ENCODE measurements at places on chromosomes 4 and X.

DNA sequence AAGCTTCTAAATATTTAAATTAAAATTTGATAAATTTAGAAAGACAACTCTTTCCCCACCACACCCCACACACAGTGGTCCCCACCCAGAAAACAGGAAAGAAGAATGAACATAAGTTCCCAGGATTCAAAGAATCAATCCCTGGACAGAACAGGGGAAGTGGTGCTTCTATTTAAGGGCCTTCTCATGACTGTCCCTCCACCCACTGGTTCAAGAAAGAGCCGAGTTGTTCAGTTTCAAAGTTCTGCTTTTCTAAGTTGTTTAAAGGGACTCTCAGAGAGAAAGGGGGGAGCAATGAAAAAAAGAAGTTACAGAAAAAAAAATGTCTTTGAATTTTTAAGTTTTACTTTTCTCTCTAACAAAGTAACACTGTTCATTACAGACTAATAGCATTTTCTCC, 195.8 kb downstream of the PDGFC start:
- DNase-seq, result no peak

- no peak for DNase-seq
Observed at GRCh38 chr4:19520939-19521520, 730.7 kb upstream of the SLIT2 start.

DNA sequence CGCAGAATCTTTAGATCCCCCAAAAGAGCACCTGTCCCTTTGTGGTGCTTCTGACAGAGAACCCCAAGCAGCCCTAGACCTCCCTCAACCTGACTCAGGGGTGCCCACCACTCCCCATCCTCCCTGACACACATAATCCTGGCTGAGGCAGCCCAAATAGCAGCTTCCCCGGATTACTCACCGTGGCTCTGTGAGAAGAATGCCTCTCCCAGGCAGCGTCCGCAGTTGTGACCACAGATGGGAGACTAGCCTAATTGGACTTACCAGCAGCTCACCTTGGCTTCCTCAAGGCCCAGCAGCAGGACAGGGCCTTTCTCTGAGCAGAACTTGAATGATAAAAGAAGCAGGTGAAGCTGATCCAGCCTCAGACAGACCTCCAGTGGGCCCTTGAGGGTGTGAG, 10.3 kb upstream of the ODAPH start:
- DNase-seq, result peak; percentile 2

GRCh38 chrX:153971124-153971449, 531 bp downstream of the HCFC1 start:
- peak; percentile 77 for DNase-seq

DNA sequence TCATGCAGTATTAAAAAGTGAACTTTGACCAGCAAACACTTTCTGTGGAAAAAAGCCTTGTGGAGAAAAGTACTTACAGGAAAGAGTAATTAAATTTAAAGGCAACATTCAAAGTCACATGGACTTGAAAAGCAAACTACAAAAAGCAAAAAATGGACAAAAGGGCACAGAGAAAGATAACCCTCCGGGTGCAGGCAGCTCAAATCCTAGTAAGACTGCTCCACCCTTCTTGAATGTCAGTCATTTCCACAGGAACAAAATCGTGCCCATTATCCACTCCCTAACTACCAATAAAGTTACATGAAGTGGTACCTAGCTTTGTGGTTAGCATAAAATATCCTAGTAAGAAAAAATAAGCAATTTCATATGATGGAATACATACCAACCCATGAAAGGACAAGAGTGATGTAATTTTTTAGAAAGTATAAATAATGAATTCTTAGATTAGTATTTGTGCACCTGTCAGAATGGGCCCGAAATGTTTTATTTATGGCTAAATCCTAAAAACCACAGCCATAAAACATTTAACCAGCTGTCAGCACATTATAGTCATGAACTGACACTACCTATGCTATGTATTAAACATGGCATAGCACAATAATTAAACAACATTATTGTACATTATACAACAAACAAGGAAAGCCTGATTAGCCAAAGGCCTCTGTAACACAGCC, 43.3 kb downstream of the MAML3 start:
- no peak for DNase-seq

- DNase-seq, result no peak
Observed at GRCh38 chrX:16304751-16305150, 137.5 kb downstream of the MAGEB17 start.

DNA sequence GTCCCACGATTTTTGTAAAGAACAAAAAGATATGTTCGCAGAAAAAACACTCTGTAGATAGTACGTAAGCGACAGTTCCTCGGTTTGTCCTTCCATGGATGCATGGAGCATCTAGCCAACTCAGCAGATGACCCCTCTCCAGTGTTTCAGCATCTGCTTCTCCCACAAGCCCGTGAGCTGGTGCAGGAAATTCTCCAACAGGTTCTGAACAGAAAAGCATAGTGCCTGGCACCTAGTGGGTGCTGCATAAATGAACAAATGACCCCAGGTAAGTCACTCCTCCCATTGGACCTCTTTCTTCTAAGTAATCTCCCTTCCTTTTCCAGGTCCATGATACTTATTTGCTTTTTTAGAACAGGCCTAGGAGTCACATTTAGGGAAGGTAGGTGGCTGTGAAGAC, 966 bp upstream of the KIAA0232 start:
- no peak for DNase-seq

GRCh38 chr4:71415491-71415890, 76.7 kb downstream of the SLC4A4 start:
- no peak for DNase-seq

- no peak for DNase-seq
Observed at GRCh38 chrX:136780763-136781162, at the start of gene ARHGEF6. Gene ARHGEF6 (minus strand): TSS chrX:136780932. CDS start chrX:136780882, 50 bp downstream.

- no peak for DNase-seq
Observed at GRCh38 chrX:96140796-96141195, 543.8 kb upstream of the DIAPH2 start.

- DNase-seq, result no peak
Observed at GRCh38 chr4:174734181-174734580, 94.9 kb downstream of the GLRA3 start.

DNA sequence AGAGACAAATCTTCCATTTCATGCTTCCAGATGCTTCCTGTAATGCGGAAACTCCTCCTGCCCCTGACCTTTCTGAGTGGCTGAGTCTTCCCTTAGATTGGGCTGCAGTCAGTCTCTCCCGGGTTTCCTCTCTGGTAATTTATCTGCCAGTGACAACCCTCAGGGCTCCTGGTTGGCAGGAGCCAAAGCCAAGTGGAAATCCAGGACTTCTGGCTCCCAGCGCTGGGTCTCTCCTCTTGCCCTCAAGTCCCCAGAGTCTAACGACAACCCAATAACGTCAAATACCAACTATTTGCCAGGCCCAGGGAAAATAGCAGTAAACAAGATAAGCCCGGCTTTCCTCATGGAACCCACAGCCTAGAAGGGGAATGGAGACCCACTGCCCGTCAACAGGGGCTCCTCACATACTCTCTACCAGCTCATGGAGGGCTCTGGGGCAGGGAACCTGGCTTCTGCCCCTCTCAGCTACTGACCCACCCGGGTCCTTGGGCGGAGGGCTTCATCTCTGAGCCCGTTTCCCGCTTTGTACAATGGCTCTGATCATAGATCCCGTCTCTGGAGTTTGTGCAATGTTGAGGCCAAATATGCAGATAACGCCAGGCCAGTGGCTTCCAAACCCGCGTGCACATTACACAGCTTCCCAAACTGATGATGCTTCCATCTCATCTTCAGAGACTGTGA, 1.1 kb upstream of the TBC1D14 start:
- no peak for DNase-seq

DNA sequence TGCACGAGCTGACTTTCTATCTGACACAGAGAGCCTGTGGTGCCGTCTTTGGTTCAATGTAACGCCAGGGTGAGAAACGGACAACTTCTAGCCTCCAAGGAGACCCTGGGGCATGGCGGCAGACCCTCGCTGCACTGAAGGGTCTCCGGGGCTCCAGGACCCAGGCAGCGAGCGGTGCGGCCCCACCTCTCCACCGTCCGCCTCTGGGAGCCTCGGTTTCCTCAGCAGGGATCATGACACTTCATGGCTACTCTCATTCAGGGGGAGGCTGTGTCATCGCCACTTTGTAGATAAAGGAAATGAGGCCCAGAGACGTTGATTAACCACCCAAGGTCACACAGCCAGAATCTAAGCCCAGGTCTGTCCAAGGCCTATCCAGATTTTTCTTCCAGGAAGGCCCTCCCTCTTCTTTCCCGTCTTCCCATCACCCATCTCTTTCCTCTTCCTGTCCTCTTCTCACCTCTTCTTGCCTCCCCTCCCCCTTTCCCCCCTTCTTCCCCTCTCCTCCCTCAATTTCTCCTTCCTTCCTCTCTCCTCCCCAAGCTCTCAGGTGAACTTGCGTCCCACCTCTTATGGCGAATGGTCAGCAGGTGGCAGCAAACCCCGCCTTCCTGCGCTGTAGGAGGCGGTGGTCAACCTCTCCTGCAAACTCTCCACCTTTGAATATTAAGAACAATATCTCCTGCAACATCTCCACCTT, 69.3 kb upstream of the HMX1 start:
- DNase-seq, result no peak

- DNase-seq, result no peak
Observed at GRCh38 chr4:37803348-37803973, 23.0 kb upstream of the PGM2 start.

DNA sequence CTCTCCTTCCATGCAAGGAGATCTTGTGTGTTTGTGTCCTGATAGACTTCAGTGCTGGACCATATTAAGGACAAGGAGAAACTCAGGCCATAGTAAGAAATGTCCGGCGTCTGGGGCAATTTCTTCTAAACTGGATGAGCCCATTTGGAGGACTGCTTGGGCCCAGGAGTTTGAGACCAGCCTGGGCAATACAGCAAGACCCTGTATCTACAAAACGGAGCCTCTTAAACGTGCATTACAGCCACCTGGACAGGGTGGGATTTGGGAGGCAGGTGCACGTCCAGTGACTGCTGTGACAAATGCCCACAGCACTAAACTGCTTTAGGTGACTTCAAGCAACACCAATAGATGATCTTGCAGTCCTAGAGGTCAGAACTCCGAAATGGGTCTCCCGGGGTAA, 311.9 kb downstream of the DHRSX start:
- DNase-seq, result no peak

DNA sequence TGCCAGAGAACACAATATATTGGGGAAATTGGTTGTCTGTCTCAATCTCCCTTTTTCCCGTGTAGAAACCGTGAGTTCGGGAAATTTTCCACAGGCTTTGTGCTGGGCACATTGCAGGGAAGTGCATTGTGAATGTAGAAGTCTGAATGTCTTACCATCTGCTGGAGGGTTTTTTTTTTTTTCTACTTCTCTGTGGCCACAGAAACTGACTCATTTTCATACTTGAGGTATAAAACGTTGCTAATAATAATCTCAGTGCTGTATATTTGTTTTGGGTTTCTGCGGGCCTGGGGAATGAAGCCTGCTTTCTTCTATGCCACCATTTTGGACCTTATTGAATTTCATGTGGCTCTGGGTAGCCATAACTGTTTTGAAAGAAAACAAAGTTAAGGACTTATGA, 1001.2 kb downstream of the STIM2 start:
- DNase-seq, result no peak

DNA sequence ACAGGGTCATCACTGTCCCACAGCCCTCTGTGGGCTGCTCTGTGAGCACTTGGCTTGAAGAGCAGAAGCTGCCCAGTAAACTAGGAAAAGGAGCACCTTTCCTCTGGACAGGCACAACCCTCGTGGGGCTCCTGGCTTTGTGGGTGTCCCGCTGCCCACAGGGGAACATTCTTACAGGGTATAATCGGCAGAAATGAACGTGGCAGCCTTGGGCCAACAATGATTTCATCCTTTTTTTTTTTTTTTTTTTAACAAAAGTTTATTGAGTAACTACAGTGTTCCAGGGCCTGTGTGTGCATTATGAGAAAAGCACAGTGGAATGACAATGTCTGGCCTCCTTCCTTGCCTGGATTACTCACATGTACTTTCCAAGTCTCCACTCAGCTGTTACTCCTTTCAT, 197.2 kb downstream of the PDGFC start:
- DNase-seq, result peak; percentile 67

DNA sequence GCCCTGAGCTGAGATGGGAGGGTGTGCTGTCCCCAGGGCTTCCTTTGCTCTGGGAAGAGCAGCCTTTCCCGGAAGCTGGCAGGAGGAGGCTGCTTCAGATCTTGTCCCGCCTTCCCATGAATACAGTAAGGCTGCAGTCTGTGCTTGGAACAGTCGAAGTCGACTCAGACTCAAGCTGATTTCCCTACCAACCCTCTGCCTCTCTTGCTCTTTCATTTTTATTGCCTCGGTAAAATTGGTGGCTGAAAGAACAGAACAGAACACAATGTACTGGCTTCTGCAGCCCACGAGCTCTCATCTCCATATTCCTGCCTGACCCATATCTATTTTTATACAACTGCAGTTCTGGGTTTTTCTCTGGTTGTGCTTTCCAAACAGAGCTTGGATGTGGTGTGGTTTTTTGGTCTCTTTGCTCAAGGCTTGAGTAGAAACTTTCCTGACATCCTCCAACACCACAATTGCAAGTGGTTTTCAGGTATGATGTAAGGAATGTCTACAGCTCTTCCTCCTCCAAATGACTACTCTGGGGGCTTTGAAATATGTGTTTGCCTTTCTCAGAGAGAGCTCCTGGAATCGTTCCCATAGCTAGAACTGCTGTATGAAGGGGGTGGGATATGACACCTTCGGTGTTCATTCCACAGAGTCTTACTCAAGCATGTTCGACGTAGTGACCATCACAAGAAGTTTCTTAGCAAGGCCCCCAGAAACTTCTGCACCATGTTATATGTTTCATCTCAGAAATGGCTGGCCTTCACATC, 61.3 kb downstream of the ENPP6 start:
- no peak for DNase-seq

DNA sequence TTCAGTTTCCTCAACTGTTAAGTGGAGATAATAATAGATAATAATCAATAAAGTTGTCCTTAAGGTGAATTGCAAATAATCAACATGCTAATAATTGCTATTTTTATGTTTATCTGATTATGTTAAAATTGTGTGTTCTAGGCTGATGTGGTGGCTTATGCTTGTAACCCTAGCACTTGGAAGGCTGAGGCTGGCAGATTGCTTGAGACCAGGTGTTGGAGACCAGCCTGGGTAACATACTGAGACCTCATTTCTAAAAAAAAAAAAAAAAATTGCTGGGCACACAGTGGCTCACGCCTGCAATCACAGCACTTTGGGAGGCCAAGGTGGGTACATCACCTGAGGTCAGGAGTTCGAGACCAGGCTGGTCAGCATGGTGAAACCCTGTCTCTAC, 175.2 kb downstream of the GC start:
- DNase-seq, result no peak

DNA sequence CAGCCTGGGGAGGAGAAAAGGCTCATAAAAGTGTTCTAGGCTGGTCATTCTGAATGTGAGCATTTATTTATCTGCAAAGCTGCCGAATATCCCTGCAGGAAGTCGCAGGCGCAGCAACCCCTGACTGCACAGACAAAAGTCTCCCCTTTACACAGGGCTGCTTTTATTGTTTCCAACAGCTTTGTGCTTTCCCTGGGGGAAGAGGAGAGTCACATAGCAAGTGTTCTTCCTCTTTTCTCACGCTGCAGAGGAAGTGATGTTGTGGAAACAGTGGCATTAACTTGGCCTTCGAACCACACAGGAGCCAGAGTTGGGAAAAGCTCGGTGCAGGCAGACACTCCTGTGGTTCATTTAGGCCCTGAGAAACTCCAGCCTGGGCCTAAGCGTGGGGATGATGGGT, 81.5 kb upstream of the BCOR start:
- no peak for DNase-seq
